ENCODE measurements at places on chromosomes 16 and 17.
A peak's percentile ranks its signal among the peaks of the same experiment; 100 is the strongest.

- DNase-seq: no peak
These were observed 37.3 kb downstream of the METTL16 start for GRCh38 chr17:2474371-2474770.

DNA sequence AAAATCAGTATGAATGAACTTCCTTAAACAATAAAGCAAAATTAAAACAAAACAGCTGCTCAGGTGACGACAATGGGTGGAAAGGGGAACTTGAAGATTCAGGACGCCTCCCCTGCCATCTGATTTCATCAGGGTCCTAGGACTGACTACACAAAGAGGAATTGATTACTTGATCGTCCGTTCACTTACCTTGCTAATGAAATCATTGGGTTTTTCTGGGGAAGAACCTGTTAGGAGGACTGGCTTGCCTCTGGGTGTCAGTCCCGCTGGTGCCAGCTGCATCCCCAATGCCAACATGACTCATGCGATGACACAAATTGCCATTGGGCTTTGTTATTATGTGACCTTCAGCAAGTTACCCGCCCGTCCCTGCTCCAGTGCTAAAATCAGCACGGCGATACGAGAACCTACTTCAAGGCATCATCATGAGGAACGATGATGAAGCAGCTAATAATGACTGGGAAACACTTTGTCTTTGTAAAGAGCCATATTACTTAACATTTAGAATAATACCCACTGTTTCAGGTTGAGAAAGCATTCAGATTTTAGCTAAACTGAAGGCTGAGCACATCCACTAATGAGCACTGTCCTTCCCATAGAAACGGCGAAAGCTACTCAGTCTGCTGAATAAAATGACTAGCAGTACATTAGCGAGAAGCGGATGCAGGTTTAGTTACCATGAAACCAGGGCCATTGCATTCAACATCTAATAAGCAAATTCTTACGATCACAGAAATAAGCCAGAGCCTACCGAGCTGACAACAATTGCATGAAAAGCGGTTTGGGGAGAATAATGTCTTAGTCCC is 139.4 kb downstream of the ZFHX3 start:
- DNase-seq: no peak

- no peak for DNase-seq
These were observed 104.9 kb downstream of the CEP112 start for GRCh38 chr17:66087073-66087472.

GRCh38 chr16:17461951-17462729 is 8.6 kb downstream of the XYLT1 start:
- no peak for DNase-seq

DNA sequence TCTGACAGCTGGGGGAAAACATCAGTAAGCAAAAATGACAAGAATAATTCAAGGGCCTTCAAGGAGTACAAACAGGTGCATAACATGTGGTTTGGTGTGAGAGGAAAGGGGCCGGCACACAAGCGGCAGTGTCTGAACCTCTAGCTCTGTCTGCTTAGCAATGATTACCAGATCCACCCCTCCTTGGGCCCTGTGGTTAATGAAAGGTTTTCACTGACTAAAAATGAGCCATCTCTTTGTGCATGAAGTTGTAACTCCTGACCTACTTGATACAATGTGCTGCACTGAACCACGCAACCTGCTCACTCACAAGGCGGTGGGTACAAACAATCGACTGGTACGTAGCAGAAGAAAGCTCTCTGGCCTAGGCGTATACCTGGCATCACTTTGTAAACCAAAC is 15.1 kb downstream of the FAM117A start:
- no peak for DNase-seq

DNA sequence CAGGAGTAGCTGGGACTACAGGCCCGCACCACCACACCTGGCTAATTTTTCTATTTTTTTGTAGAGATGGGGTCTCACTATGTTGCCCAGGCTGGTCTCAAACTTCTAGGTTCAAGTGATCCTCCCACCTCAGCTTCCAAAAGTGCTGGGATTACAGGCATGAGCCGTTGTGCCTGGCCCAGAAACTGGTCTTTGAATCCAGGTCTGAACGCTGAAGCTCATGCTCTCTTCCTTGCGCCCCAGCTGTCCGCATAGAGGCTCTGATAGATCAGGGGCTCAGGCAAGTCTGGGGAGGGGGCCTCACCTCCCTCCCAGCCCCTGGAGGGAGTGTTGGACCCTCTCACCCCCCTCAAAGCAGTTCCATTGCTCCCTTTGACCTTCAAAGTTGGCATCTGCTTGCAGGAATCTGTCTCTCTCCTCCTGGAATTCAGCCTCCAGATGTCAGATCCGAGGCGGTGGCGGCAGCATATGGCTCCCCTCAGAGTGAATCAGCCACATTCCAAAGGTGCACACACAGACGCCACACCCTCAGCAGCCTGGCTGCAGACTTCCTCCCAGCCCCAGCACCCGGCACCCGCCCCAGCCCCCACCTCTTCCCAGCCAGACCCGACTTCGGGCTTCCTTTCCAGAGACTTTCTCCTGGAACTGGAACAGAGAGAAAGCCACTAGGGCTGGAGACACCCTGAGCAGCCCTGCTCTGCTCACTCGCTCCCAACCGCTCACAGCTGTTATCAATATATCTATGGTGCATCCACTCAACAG is 16.9 kb upstream of the GLIS2 start:
- DNase-seq: peak; percentile 98

DNA sequence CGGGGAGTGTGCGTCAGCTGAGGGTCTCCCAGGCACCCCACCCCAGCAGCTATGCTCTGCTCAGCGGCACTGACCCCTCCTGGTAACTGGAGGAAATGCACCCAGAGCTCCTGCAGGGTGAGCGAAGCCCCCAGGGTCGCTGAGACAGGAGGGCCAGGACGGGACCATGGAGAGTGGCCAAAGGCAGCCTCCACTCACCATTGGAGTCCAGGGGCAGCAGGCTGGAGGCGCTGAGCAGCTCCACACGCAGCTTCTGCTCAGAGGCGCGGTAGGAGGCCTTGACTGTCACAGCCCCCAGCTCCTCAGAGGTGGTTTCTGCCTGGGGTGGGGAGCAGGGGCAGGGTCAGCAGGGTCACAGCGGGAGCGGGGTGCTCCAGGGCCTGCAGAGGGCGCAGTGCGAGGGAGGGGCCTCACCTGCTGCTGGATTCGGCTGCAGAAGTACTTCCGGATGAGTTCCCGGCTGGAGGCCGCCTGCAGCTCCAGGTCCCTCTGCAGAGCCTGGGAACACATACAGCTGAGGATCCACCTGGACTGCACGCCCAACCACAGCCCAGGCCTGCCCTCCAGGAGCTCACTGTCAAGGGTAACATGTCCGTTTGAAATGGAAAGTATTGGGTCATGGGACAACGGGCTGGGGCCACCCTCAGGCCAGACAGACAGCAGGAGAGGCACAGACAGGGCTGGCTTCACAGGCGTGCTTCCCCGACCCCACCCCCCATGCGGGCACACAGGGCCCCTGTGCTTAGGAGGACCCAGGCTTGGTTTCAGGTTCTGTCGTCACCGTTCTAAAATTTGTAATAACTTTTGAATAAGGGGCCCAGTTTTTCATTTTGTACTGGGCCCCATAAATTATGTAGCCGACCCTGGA is 13.8 kb downstream of the UNC13D start:
- peak; percentile 94 for DNase-seq

GRCh38 chr17:4331614-4332013 is 34.9 kb downstream of the UBE2G1 start:
- DNase-seq: no peak

- DNase-seq: no peak
These were observed 40.7 kb downstream of the IRX3 start for GRCh38 chr16:54245788-54246453.

GRCh38 chr17:72372185-72372584 is 251.4 kb downstream of the SOX9 start:
- DNase-seq: peak; percentile 89

DNA sequence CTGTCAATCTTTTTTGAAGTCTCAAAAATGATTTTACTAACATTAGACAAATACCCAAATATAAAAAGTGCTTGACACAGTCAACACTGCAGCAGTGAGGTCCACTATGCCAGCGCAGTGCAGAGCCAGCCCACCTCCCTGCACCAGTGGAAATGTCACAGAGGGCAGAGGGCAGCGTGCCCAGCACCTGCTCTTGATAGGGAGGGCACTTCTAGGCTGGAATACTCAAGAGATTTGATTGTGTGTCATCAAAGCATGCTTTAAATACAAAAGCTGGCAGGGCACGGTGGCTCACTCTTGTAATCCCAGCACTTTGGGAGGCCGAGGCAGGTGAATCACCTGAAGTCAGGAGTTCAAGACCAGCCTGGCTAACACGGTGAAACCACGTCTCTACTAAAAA is 136.0 kb downstream of the ANKRD11 start:
- DNase-seq: peak; percentile 22

GRCh38 chr16:85537795-85538401 is 75.2 kb upstream of the GSE1 start:
- no peak for DNase-seq

DNA sequence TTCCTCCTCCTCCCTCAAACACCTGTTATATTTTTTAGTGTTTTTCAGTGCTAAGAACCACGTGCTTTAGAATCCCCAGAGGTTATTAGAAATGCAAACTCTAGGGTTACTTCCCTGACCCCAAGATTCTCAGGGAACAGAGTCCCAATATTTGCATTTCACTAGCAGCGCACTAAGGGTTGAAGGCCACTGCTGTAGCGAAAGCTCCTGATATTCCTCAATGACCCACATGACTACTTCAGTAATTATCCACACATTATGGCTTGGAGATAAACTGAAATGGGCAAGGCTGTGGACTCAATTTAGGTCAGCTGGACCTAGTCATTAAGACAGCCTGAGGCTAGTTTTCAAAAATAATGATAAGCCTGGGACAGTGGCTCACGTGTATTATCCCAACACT is 78.5 kb upstream of the BCAR1 start:
- DNase-seq: no peak

- DNase-seq: no peak
These were observed 158.9 kb upstream of the NOG start for GRCh38 chr17:56434610-56435009.

GRCh38 chr17:78999056-78999768 is 10.4 kb downstream of the CANT1 start:
- DNase-seq: peak; percentile 83

DNA sequence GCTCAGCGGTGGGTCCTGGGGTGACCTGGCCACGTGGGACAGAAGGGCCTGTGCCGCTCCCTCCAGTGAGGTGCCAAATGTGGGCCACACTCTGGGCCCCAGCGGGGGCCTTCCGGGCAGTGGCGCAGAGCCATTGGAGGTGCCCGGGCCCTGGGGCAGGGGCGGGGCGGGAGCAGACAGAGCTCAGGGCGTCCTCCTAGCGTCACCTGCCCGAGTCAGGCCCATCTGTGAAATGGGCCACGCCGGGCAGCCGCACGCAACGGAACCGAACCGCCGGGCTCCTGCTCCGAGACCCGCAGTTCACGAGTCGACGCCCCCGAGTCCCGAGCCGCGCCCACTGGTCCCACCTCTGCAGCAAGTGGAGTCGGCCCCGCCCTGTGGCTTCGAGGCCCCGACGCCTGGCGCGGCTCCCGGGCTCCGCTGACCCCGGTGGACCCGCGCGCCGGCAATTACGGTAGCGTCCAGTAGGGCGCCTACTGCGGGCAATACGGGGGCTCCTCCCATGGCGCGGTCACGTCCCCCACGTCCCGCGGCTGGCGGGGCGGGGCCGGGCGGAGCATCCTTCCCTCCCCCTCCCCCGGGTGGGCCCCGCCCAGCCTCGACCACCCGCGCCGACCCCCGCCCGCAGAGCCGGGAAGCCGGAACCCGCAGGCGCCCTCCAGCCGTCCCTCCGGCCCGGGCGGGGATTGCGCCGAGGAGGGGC is 1.9 kb downstream of the SLC16A3 start:
- DNase-seq: peak; percentile 100

GRCh38 chr16:87951552-87952538 is 611 bp downstream of the BANP start:
- peak; percentile 87 for DNase-seq

DNA sequence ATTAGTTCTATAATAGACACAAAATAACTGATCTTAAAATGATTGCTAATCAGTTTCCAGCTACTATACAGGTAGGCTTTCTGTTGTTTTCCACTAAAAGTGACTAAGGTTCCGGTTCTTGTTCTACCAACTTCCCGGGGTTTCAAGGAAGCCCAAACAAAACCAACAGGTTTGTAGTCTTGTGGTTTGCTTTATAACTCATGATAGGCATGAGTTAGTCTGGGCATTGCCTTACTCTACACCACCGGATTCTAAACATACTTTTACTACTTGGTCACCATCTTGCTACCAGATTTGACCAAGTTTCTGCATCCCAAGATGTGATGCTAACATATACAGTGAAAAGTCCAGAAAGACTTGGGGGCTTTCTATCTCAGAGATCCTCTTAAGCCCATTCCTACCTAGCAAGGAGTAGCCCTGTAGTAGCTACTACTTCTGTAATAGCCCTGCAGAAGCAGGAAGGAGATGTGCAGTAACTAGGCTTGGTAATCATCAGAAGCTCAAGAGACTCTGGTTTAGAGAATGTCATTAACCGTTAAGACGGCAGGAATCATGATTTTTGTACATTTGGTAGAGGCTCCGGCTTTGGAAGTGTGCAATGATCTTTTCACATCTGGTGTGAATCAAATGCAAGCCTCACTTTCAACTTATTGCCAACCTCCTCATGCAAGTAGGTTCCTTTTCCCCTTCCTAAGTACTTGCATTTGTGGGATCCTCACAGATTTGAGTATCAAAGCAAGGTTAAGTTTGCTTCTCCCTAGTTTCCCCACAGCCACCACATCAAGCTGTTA is 1.6 kb downstream of the FAM117A start:
- DNase-seq: peak; percentile 51

DNA sequence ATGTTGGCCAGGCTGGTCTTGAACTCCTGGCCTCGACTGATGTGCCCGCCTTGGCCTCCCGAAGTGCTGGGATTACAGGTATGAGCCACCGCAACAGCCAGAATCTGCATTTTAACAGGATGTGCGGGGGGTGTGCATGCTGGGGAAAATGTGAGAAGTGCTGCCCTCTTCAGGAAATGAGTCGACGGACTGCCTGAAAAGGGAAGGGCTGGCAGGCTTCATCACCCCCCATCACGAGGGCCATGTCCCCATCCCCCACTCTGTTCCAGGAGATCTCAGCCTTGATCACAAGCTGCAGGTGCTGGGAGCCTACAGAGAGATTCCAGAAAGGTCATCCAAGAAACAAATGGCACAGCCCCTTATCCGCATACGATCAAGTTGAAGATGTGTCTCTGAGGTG is 195.3 kb upstream of the RPL38 start:
- no peak for DNase-seq

DNA sequence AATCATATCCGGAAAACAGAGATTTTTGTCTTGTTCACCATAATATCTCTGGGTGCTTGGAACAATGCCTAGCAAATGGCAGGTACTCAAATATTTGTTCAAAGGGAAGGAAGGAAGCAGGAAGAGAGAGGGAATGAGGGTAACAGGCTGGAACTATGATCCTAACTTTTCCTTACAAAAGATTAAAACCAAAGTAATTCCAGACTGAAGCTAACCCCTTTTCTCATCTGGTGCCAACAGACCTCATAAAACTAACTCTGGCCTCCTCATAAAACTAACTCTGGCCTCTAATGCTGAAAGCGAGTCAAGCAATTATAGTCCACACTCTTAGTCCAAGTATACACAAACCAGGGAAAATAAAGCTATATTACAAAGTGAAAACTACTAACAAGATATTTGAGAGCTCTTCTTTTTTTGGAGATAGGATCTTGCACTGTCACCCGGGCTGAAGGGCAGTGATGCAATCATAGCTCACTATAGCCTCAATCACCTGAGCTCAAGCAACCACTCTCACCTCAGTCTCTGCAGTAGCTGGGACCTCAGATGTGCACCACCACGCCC is 84.6 kb downstream of the KANSL1 start:
- DNase-seq: no peak

All from osteoblast (primary cell).